ENCODE measurements at places on chromosomes 13 and 19.

GRCh38 chr13:98476538-98476966 is 100.4 kb downstream of the STK24 start:
- DNase-seq, result peak; percentile 89

DNA sequence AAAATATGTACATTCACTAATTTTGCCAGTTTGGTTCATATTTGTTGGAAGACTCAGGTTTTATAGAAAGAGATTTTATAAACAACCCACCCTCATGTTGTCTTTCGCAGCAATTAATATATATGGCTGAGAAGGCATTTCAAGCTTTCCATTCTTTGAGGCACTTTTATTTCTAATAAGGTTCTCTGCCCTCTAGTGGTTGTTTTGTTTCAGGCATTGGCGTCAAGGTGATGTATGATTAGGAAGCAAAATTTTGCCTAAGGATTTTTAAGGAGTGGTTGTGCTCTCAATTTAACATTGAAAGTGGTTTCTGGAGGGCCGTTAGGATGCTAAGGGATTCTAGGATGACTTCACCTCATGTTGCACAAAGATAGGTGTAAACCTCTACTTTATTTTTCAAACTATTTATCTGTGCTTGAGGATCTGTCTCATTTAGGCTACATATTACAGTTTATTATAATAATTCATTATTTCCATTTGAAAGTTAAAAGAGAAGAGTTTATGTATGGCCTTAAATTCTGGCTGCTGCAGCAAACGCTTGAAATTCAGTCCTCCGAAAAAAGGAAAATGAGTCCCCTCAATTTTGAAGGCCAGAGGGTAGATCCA is 35.9 kb downstream of the OXGR1 start:
- peak; percentile 29 for DNase-seq

- no peak for DNase-seq
These were observed 45.4 kb downstream of the PEPD start for GRCh38 chr19:33476151-33476707.

GRCh38 chr19:4322942-4323665 is 15.5 kb downstream of the STAP2 start:
- DNase-seq, result no peak

GRCh38 chr13:32159137-32159869 is 127.7 kb downstream of the FRY start:
- no peak for DNase-seq

DNA sequence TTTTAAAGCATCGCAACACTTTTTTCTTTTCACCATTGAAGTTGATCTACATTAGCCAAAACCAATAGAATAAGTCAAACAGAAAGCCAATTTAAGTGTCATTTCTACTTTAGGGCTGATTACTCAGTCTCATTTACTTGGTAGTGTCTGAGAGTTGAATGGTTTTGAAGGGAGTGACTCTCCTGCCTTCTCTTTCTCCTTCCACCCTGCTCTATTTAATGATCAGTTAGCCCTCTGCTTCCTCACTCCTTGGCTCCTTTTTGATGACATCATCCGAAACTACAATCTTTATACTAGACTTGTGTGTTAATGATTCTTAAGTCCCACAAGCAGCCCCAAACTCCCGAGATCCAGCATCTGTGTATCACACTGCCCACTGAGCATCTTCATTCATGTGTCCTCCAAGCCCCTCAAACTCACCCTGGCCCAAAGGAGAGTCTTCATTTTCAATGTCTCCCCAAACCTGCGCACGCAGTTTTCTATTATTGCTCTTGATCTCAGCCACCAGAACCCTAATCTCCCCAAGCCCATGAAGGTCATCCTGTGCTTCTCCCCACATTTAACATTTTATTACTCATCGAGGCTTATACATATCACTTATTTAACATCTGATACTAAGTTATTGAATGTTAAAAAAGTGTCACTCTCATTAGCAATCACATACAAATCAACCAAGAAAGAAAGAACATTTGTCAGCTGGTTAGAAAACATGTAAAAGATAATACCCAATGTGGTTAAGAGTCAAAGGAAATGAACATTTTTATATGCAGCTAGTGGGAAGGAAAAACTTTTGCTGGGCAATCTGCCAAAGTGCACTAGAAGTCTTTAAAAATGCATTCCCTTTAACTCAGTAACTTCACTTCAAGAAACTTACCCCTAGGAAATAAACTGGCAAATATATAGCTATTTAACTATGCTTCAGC is 32.2 kb upstream of the ARGLU1 start:
- DNase-seq, result peak; percentile 91

- DNase-seq, result no peak
These were observed 23.8 kb downstream of the PEPD start for GRCh38 chr19:33497778-33498175.

DNA sequence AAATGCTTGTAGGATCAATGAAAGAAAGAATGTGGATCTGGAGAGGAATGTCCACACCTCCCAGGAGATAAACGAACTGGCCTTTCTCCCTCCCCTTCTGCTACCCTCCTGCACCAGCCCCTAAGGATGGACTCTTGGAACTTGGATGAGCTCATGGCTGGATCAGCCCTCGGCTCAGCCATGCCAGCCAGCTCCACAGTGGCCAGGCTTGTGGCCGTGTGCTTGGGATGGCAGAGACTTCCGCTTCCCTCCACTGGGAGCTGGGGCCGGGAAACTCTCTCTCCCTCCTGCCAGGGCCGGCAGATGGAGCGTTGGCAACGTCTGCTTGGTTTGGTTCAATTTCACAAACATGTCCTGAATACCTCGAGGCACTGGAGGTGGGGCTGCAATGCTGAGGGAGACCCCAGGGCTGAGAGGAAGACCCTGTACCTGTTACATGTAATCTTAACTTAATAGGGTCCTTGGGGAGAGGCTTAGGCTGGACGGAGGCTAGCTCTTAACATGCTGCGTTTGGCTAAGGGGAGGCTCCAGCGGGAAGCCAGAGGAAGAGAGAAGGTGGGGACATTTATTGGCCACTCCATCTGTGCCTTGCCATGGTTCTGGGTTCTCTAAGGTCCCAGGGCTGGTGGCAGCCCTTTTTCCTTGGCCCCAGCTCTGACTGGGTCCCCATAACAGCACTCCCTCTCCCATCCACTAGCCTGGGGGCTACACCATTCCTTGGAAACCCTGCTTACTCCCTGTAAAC is 152.5 kb downstream of the IER2 start:
- no peak for DNase-seq

DNA sequence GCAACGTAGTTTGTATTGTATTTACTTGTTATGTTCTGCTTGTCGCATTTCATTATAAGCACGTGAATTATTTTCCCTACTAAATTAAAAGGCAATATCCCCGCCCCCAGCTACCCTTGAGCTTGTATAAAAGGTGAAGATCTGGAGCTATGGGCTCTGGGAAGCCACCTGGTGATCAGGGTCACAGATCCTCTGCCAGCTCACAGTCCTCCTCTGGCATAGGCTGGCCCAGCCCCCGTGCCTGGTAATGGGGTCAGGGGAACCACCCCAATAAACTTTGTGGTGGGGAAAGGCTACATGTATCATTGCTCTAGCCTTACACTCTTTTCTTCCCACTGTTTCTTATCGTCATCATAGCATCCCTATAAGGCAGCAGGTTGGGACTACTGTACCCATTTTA is 190.2 kb upstream of the TSHZ3 start:
- no peak for DNase-seq

GRCh38 chr19:7989071-7989575 is 16.3 kb downstream of the ELAVL1 start:
- no peak for DNase-seq

- no peak for DNase-seq
These were observed 121.6 kb upstream of the KL start for GRCh38 chr13:32894589-32895001.

- DNase-seq, result no peak
These were observed 7.1 kb upstream of the ACTL9 start for GRCh38 chr19:8705742-8706141.

- DNase-seq, result no peak
These were observed 1816.8 kb downstream of the OLFM4 start for GRCh38 chr13:54845351-54845965.

DNA sequence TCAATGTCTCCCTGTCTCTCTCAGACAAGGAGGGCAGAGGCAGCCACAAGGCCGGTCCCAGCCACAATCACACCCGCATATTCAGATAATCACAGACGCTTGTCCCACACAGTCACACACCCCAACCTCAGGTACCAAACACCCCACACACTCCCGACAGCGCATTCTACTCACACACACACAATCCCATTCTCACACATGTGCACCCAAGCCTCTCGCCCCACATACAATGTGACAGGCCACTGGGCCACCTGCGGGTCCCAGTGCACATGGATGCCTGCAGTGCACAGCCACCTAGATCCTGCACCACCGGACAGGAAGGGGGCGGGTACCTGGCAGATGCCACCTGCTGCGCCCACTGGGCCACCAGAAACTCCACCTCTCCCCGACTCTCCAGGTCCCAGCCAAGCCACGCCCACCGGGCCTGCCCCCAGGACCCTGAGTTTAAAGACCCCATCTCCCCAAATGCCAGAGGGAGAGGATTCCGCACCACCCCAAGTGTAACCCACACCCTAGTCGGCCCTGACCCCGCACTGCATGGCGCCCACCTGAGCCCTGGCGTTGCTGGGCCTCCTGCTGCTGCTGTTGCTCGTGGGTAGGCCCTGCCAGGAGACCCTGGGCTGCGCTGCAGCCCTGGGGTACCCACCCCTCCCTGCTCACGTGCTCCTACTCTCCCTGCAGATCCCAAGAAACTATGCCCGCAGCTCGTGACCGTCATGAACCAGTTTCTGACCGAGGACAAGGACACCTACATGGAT is 10.6 kb downstream of the SCGB2B2 start:
- no peak for DNase-seq

DNA sequence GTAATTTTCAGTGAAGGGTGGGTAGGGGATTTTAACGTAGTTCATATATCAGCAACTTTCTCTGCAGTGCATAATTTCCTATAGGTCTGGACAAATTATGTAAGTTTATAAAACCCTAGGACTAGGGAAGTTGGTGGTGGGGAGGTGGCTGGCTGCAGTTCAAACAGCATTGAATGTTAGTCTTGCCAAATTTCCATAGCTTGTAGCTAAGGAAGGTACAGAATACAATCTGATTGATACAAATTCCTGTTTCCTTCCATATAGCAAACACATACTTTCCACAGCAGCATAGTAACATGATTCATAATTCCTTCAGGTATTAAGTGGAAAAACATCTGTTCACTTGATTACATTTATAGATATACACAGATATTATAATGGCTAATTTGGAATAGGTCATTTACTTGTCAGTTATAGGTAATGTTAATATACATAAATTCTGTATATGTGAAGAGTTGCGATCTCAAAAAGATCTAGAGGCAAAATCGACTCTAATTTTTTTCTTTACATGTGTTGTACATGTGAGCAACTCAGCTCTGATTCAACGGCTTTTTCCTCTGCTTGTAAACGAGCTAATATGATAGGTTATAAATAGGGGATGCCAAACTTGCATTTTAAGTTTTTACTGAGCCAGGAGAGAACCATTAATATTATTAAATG is 233.4 kb upstream of the CSNK1A1L start:
- no peak for DNase-seq

DNA sequence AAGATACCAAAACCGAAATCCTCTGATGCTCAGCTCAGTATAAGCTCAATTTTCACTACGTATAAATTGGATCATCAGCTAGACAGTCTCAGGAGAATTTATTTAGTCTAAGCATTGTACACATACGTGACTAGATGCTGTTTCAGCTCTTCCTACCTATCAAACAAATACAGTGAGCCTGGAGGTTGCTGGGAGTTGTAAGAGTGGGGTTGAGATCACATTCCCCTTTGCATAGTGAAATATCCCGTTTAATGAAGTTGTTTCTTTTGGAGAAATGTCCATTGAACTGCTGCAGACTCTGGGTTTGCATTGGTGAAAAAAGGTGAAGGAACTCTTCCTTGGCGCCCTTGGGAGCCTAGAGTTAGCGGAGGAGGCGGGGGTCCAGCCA is 68.9 kb upstream of the GJB6 start:
- no peak for DNase-seq

DNA sequence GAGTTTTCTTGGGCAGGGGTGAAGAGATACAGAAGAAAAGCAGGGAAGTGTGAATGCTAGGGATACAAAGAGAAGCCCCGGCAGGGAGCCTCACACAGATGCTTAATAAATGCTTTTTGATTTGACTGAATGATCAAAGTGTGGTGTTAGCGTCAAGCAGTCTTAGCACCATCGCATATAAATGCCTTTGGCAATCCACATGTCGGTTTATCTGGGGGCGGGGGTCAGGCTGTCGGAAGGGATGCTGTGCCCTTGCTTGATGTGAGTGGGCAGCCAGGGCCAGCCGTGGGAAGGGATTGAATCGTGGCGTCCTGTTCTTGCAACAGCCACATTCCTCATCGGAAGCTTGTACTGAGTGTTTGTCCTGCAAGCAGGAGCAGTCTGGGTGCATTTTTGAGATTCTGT is 173.1 kb downstream of the LACC1 start:
- DNase-seq, result peak; percentile 52

DNA sequence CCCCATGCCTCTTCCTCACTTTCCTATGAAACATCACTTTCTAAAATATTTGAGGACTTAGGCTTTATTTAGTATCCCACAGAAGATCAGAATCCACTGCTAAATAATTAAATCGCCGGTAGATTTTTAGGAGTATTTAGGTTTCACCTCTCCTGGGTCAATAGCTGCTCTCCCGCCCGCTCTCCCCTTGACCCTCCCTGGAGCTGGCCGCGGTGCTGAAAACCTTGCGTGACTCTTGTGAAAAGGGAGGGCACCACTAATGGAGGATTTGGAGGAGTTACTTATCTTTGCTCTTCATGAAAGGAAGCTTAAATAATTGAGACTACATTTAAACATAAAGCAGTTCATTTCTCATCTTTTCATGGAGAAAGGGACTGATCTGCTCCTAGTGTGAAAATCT is 14.1 kb downstream of the POU4F1 start:
- peak; percentile 45 for DNase-seq

- DNase-seq, result peak; percentile 62
These were observed 113.7 kb downstream of the RFC3 start for GRCh38 chr13:33931397-33932311.

- no peak for DNase-seq
These were observed 8.4 kb upstream of the CYP2B6 start for GRCh38 chr19:40982594-40983101.

DNA sequence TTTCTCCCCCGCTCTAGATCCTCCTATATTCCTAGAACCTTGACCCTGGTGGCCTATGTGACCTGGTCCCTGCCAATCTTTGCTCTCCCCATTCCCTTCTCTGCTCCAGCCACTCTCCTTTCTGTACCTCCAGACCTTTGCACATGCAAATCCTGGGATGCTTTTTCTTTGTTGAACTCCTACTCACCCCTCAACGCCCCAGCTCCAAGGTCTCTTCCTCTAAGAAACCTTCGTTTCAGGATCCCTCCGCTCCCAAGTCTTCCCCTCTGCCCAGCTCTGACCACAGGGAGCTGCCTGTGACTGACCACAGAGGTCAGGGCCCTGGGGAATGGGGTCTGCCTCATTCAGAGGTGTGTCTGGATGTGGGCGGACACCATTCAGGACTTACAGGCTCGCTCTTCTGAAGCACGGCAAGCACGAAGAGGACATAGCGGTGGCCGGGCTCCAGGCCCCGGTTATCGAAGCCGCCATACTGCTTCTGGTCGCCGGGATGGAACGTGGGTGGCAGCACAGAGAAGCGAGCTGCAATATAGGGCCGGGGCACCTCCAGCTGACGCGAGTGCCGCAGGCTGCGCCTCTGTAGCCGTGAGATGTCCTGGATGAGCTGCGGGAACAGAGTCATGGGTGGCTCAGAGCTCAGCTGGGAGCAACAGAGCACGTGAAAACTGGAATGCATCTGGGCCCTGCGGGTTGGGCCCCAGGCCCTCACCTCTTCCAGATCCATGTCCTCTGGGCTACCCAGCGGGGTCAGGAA is 120.9 kb downstream of the PTPRS start:
- no peak for DNase-seq

All from fibroblast of skin of scalp (primary cell).